ENCODE measurements at places on chromosomes 11 and 22. TPM values are rescaled to one million over a fixed set of nuclear protein-coding genes. Genes with fewer than 3 reads are reported as not detected.

- no peaks in the 10 kb centered on the region for H3K36me3 ChIP-seq
- H3K27me3 ChIP-seq = peaks cover 4% of the 10 kb centered on the region
- no peak overlapping the region for H3K27ac ChIP-seq
- DNase-seq = no peak
- H3K4me1 ChIP-seq = peaks cover 10% of the 10 kb centered on the region
Measured at GRCh38 chr11:19218786-19219460, 17.1 kb upstream of the CSRP3 start.

GRCh38 chr11:115330684-115331482 is 173.3 kb downstream of the CADM1 start:
- H3K27ac ChIP-seq = no peak overlapping the region
- DNase-seq = no peak
- no peaks in the 10 kb centered on the region for H3K27me3 ChIP-seq

DNA sequence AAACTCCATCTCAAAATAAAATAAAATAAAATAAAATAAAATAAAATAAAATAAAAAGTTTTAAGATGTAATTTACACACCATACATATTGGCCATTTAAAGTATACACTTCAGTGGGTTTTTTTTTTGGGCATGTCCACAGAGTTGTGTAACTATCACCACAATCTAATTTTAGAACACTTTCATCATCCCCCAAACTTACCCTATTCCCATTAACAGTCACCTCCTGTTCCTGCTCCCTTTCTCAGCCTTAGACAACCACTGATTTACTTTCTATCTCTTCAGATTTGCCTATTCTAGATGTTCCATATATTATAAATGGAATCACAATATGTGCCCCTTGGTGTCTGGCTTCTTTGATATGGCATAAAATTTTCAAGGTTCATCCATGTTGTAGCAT is 4.6 kb upstream of the ACER3 start:
- no peak for DNase-seq
- H3K27me3 ChIP-seq = no peaks in the 10 kb centered on the region
- no peak overlapping the region for H3K4me3 ChIP-seq

DNA sequence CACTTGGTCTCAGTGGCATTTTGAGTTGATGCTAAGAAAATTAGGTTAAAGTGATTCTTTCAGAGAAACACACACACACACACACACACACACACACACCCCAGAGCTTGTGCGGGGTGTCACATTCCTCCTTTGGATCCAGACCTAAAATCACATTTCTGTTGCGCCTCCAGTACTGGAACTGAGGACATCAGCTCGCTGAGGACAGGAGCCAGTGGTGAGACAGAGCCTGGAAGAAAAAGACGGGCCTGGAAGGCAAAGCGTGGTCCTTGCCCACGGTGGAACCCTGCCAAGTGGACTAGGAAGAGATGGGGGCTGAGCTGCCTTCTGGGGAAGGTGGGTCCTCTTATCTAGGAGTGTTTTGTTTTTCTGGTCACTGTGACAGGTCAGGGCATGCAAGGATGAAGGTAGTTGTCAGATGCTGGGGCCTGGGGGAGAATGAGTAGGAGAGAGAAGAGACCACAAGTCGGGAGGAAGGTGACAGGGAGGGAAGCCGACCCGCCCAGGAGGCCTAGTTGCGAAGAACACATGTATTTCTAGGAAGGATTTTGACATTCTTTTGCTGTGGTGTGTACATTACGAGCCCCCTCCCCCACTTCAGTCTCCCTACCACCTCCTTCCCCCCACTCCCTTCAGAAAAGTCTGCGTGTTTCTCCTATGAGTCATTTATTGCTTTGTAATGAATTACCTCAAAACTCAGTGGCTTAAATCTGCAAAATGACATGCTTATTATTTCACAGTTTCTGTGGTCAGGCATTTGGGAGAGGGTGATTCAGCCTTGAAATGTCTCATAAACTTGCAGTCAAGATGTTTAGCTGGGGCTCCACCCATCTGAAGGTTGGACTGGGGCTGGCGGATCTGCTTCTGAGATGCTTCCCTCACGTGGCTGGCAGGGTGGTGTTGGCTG is 4.8 kb upstream of the ELFN2 start:
- H3K36me3 ChIP-seq = no peaks in the 10 kb centered on the region
- peaks cover 20% of the 10 kb centered on the region for H3K4me1 ChIP-seq
- H3K27me3 ChIP-seq = no peaks in the 10 kb centered on the region

DNA sequence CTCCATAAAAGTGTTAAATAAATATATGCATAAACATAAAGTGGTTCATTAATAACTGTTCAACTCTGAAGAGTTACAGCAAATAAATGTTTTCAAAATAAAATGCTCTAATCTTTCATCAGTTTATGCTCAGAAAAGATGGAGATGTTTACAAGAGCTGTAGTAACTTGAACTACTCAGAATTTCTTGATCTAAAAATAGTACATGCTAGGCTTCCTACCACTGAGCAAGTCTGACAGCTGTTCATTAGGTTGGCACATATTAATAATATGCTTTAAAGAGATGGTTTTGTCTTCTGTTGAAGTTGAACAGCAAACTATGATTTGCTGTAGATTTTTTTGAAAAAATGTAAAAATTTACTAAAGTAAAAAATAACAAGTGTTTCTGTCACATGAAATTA is 10.8 kb upstream of the SLN start:
- DNase-seq = no peak
- H3K36me3 ChIP-seq = no peaks in the 10 kb centered on the region
- no peak overlapping the region for H3K27ac ChIP-seq
- peaks cover 37% of the 10 kb centered on the region for H3K27me3 ChIP-seq
- H3K4me1 ChIP-seq = no peaks in the 10 kb centered on the region

DNA sequence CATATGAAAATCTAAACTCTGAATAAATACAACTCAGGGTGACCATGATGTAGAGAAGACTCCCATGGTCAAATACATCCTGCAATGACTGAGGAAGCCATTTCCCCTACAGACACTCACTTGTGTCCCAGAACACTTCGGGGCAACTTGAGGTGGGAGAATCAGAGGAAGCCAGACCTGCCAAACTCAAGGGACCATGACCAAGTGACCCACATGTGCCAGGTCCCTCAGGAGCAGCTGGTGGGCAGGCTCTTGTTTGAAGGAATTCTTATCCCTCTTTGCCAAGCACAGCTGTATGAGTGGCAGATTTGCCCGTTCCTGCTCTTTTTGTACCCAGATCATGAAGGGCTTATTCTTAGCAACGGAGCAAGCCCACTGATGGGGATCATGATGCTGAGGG is 17.8 kb downstream of the SPATA19 start:
- no peak overlapping the region for H3K4me3 ChIP-seq
- H3K36me3 ChIP-seq = no peaks in the 10 kb centered on the region
- no peak for DNase-seq
- H3K27me3 ChIP-seq = no peaks in the 10 kb centered on the region
- H3K4me1 ChIP-seq = no peaks in the 10 kb centered on the region

DNA sequence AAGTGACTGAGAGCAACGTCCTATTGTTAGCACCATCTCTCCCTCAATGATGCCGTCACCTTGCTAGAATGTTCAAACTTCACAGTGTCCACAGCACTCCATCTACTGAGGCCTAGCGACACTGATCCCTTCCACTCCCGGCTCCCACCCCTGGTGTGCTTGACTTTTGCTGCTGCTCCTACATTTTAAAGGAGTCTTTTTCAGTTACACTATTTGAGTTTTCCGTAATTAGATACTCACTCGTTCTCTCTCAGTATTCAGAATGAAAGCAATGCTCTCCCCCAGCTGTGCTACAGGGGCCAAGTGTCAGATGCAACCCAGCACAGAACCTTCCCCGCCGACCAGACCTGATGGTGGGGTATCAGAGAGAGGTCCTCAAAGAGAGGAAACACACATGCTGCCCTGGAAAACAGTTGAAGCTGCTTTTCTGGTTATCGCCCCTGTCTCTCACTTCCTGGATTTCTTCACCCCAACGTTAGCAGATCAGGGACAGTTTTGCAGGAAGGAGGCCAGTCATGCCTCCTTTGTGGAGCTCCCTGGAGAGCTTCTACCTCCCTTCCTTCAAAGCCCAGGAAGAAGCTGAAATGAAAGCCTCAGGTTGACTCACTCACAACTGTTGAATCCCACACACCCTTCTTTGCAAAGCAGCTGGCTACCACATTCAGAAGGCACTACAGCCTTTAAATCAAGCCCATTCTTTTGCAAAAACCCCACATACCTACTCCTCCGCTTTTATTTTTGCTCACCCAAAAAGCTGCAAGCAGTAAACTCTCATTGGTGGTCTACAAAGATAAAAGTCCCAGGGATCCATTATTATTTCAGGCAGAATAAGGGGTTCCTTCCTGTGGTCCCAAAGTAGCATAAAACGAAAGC is 23.5 kb downstream of the LARGE1 start:
- H3K4me3 ChIP-seq = no peak overlapping the region
- DNase-seq = no peak
- no peaks in the 10 kb centered on the region for H3K4me1 ChIP-seq
- H3K27ac ChIP-seq = no peak overlapping the region

DNA sequence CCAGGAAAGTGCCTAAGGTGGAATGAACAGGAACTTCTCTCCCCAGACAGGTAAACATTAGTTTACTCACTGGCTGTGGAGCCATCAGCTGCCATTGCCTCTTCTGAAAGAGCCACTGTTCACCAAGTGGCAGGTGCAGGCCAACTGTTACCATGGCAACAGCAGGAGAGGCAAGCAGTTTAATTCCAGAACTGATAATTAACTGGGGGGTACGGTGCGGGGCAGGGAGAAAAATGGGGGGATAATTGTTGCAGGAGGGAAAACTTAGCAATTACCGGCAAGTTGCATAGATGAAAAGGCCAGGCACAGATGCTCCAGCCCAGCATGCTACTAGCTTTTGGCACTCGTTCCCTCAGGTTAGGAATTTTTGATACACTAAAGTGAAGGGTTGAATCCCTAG is 85.1 kb downstream of the TRIM44 start:
- no peaks in the 10 kb centered on the region for H3K27me3 ChIP-seq
- H3K27ac ChIP-seq = no peak overlapping the region
- H3K4me3 ChIP-seq = no peak overlapping the region
- no peak for DNase-seq
- H3K36me3 ChIP-seq = no peaks in the 10 kb centered on the region
- peaks cover 17% of the 10 kb centered on the region for H3K4me1 ChIP-seq

DNA sequence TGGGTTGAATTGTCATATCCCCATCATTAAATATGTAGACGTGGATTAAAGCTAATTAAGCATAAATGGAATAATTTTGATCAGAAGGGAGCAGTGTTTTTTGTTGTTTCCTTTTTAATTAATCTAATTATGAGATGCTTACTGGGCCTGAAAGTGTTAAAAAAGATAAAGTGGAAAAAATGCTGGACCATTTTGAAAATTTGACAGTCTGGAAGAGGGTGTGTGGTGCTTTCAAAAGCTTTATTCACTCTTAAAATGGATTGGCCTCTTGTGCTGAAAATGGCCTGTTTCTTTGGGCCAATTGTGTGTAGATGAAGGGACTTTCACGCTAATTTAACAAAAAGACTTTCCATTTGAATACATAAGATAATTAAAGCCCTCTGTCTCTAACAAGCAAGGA is 1.8 kb downstream of the TNRC6B start:
- H3K36me3 ChIP-seq = no peaks in the 10 kb centered on the region
- H3K27me3 ChIP-seq = no peaks in the 10 kb centered on the region
- H3K27ac ChIP-seq = peak overlapping the region; percentile 90
- DNase-seq = no peak
- peak overlapping the region; percentile 62 for H3K4me3 ChIP-seq

DNA sequence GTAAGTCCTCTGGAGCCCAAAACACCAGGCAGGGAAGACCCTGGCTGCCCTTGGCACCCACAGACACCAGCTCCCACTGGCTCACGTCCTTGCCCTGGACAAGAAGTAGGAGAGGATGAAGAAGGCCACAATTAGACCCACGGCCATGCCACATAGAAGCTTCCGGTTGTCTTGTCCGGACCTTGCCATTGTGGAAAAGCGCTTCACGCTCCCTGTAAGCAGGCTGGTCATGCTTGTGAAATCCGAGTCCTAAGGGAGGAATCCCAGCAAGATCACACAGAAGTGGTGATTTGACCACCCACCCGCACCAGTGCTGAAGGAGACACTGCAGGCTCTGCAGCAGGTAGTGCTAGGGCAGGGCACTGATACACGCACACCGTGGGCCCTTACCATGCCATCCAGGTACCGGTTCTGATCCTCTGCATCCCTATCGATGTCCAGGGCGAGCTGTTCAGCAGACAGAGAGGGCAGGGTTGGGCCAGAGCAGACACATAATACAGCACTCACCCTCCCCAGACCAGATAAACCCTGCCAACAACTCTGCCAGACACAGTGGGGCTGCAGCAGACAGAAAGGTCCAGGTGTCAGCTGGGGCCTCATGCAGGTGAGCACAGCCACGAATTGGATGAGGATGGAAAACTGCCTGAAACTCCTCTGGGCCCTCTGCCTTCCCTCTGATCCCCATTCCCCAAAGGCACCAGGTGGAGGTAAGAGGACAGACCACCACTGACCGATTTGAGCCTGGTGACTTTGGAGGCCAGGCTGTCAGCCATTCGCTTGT is 1.8 kb downstream of the BET1L start:
- H3K4me3 ChIP-seq = no peak overlapping the region
- H3K27me3 ChIP-seq = no peaks in the 10 kb centered on the region
- no peak overlapping the region for H3K27ac ChIP-seq
- peaks cover 22% of the 10 kb centered on the region for H3K36me3 ChIP-seq
- H3K4me1 ChIP-seq = peaks cover 20% of the 10 kb centered on the region

- no peak for DNase-seq
- H3K36me3 ChIP-seq = no peaks in the 10 kb centered on the region
- H3K4me3 ChIP-seq = no peak overlapping the region
- H3K27ac ChIP-seq = no peak overlapping the region
- H3K27me3 ChIP-seq = no peaks in the 10 kb centered on the region
Measured at GRCh38 chr22:45211435-45211834, 29.3 kb downstream of the KIAA0930 start.

- no peak for DNase-seq
- no peaks in the 10 kb centered on the region for H3K27me3 ChIP-seq
- peaks cover 4% of the 10 kb centered on the region for H3K4me1 ChIP-seq
Measured at GRCh38 chr11:78377625-78378418, 39.8 kb downstream of the GAB2 start.

GRCh38 chr11:69204941-69205742 is 49.4 kb downstream of the SMIM38 start:
- H3K27me3 ChIP-seq = peaks cover 11% of the 10 kb centered on the region
- H3K4me3 ChIP-seq = no peak overlapping the region
- no peak overlapping the region for H3K27ac ChIP-seq

- H3K4me3 ChIP-seq = no peak overlapping the region
- H3K4me1 ChIP-seq = peaks cover 3% of the 10 kb centered on the region
- H3K27me3 ChIP-seq = peaks cover 55% of the 10 kb centered on the region
- no peaks in the 10 kb centered on the region for H3K36me3 ChIP-seq
Measured at GRCh38 chr11:63491636-63492372, 837 bp upstream of the PLAAT5 start.

The NXPE1 gene
- not detected for total RNA-seq

The TRIM49 gene
- not detected for total RNA-seq

The PIWIL4 gene
- 0.25 TPM for total RNA-seq

The ISX gene
- not detected for total RNA-seq

The MYO18B gene
- not detected for total RNA-seq

The SLC35F2 gene
- total RNA-seq = 59.7 TPM

The BCO2 gene
- 1.9 TPM for total RNA-seq

The MRGPRX3 gene
- total RNA-seq = not detected

The IRF7 gene
- 12.3 TPM for total RNA-seq

The CASP12 gene
- 3.9 TPM for total RNA-seq

The OR51E2 gene
- not detected for total RNA-seq

The HPX gene
- total RNA-seq = 2.1 TPM

The TRIM51 gene
- not detected for total RNA-seq
